Astrocyte of the spinal cord (primary cell): ENCODE measurements at places on chromosomes 1 and 21.
A peak's percentile ranks its signal among the peaks of the same experiment; 100 is the strongest.

DNA sequence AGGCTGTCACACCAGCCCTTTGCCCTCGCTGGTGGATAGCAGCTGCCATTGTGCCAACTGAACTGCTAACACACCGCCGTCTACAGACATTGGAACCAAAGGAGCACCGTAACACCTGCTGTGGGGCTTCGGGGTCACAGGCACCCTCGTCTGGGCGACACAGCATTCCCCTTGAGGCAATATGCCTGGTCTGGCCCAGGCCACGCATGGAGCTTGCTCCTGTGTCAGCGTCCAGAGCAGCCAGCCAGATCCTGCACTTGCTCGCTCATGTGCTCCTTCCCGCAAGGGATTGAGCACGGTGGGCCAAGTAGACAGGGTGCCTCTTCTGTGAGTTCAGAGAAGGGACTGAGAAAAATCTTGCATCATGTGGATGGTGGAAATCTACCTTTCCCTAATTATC, 314.6 kb upstream of the PLD5 start:
- DNase-seq = no peak

DNA sequence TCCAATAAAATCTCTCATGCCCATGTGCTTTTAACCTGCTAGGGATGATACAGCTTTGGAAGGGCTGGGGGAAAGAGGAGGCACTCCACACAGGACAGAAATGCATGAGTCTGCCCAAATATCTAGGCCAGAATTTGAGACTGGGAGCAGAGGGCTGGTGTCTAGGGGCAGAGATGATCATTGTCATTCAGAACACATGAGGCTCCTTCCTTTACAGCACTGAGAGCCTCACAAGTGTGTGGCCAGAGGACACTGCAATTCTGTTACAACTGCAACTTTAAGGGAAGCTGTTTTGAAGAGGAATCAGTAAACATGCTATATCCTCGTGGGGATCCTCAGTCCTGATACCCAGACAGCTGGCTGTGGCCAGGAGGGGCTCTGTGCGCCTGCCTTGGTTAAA, 541.3 kb downstream of the OMA1 start:
- DNase-seq = no peak

- peak; percentile 64 for DNase-seq
Observed at GRCh38 chr1:155729031-155729898, 40.4 kb downstream of the DAP3 start.

- DNase-seq = no peak
Observed at GRCh38 chr1:161222175-161223019, 1.0 kb downstream of the APOA2 start.

DNA sequence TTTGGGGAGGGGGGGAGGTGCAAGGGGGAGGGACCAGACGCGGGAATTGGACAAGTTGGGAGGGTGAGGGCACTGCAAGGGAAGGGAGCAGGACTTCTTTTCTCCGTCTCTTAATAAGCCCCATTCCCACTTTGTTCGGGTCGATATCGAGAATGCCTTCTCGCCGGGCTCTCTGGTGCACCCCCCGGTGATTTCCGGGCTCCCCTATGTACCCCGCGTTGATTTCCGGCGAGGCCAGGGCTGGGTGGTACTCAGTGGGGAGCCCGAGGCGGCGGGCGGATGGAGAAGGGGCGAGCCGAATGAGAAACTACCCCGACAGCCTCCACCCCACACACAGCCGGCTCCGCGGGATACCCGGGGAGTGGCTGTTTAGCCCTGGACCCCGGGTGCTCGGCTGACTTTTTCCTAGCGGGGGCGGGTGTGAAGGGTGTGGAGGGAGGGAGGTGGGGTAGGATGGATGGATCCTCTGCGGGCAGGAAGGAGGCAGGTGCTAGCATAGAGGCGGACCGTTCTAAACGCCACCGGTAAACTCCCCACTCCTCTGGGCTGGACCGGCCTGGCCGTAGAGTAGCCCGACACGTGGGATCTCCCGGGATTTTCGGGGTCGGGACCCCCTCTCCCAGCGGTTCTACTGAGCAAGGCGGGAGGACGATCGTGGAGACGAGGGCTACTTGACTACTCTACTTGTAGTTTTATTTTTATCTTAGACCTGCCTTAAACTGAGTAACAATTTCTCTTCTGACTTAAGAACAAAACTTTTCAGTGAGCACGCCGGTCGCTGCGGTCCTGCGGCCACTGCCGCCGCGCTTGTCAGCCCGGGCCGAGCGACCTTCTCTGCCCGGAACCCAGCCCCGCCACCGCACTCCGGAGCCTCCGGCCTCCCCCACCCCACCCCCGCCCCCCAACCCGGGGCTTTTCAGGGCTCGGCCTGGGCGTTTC, 1.0 kb downstream of the RNF220 start:
- DNase-seq = no peak

DNA sequence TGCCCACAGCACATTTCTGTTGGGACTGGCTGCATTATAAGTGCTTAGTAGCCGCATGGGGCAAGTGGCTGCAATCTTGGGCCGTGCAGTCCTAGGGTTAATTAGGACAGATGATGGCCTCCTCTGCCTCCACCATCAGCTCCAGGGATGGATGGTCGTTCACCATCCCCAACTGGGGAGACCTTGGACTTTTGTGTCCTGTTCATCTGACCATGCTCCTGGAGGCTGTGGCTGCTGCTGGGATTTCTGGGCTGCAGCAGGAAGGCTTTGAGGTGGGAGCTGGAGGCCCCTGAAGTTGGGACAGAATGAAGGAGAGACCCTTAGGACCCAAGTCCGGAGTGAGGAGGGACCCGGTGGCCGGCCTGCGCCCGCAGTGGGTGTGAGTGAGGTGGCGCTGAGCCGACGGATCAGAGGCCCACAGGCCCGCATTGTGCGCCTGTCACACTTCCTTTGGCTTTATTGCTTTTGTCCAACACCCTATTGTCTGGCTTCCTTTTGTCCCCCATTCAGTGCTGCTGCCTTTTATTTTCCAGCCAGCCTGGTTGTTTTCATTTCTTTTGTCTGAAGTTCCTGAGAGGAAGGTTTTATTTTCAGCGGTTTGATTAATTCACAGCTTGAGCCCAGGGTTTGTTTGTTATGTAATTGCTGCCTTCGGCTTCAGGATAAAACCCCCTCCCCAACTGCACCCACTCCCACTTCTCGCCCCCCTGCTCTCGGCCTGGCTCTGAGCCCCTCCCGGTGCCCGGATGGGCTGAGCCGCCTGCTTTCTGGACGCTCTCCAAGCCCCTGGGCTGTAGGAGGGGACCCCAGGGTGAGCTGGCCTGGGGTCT, 35.6 kb downstream of the SOX13 start:
- DNase-seq = no peak

- DNase-seq = no peak
Observed at GRCh38 chr21:42629933-42630589, 23.4 kb upstream of the PDE9A start.

- DNase-seq = no peak
Observed at GRCh38 chr1:155125946-155126555, 1.6 kb upstream of the EFNA1 start.

- DNase-seq = peak; percentile 84
Observed at GRCh38 chr1:159798893-159799292, 3.3 kb upstream of the FCRL6 start.

GRCh38 chr1:90721210-90722194, 4.4 kb upstream of the BARHL2 start:
- peak; percentile 52 for DNase-seq

GRCh38 chr1:109373126-109373525, 24.6 kb downstream of the SORT1 start:
- no peak for DNase-seq

- DNase-seq = no peak
Observed at GRCh38 chr1:46489638-46490405, at the start of gene DMBX1. DMBX1 (plus strand) TSS chr1:46489836; CDS start chr1:46507011, 17,175 bp downstream.

DNA sequence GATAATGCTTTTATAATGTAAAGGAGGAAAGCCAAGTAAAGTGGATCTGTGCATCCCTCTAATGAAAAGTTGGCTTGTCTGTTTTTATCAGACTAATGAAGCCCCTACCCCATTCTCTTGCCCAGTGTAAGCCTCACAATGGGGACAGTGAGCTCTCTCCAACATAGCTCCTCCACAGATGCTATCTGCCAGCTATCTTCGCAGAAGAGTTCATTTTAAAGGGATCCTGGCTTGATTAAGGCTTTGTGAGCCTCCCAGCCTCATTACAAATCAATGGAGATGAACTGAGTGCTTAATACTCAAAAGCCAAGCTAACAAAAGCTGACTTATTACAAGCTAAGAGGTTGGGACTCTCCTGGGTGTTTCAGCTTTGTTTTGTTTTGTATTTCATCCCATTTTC, 514.7 kb downstream of the NUF2 start:
- DNase-seq = no peak

DNA sequence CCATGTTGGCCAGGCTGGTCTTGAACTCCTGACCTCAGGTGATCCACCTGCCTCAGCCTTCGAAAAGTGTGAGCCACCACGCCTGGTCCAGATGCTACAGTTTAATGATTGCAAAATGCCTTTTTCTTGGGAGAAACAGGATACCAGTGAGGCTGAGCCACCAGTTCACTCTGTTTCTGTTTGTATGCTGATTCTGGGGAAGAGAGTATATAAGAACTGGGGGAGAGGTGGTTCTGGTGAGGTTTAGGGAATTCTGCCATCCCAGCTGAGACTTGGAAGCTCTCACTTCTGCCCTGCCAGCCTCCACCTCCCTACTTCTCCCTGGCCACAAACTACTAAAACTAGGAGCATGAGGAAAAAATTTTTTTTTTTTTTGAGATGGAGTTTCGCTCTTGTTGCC, 8.1 kb upstream of the PMF1 start:
- DNase-seq = no peak

GRCh38 chr1:21184276-21184675, 7.6 kb upstream of the EIF4G3 start:
- DNase-seq = no peak

DNA sequence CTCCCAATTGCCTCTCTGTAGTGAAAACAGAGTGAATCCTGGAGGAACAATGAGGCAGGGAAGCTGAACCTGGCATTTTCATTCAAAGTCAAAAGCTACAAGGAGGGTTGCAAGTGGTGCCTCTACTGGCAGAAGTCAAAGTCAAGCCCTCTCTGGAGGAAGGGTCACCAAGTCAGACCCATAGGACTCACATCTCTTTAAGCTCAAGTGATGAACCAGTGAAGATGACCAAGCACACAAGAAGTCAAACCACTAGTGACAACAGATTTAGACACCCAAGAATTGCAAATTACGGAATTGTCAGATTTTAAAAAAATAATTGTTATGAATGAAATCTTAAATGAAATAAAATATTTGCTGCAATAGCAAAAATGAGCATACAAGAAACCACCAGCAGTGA, 81.1 kb upstream of the ATP1B1 start:
- no peak for DNase-seq

GRCh38 chr1:206766251-206766856, 4.2 kb upstream of the IL19 start:
- DNase-seq = peak; percentile 95

DNA sequence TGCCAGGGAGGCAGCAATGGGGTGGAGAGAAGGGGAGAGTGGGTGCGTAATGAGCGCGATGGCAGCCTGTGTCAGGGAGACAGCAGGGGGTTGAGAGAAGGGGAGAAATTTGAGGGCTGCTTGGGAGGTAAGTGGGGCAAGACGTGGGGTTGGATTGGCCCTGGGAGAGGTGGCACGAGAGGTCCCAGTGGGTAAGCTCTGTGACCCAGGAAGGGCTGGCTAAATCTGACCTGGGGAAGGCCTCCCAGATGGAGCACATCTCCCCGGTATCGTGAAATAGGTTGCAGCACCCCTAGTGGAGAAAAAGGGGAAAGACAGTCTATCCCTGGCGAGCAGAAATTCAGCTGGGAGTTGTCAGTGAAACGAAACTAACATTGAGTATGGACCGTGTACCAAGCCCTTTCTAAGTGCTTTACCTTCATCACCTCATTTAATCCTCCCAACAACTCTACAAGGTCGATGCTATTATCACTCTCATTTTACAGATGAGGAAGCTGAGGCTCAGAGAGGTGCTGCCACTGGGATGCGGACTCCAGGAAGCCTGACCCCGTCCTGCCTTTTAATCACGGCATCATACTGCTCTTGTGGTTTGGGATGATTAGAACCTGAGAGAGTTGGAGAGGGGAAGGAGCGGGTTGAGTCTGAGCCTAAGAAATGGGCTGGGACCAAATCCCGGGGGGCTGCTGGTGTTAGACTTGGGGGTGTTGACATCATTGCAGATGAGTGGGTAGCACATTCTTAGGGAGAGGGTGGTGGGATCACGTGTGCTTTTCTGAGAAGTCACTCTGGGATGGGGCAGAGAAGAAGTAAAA, 56.6 kb upstream of the RPL11 start:
- peak; percentile 81 for DNase-seq

DNA sequence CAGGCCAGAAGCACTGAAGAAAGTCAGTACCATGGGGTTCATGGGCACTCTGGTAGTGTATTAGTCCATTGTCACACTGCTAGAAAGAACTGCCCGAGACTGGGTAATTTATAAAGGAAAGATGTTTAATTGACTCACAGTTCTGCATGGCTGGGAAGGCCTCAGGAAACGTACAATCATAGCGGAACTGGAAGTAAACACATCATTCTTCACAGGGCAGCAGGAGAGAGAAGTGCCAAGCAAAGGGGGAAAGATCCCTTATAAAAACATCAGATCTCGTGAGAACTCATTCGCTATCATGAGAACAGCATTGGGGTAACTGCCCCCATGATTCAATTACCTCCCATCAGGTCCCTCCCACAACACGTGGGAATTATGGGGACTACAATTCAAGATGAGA, 20.2 kb upstream of the ROR1 start:
- DNase-seq = no peak

- DNase-seq = no peak
Observed at GRCh38 chr1:90104941-90105538, 110.1 kb downstream of the ZNF326 start.

GRCh38 chr1:210748796-210749195, 385.2 kb downstream of the KCNH1 start:
- DNase-seq = no peak

DNA sequence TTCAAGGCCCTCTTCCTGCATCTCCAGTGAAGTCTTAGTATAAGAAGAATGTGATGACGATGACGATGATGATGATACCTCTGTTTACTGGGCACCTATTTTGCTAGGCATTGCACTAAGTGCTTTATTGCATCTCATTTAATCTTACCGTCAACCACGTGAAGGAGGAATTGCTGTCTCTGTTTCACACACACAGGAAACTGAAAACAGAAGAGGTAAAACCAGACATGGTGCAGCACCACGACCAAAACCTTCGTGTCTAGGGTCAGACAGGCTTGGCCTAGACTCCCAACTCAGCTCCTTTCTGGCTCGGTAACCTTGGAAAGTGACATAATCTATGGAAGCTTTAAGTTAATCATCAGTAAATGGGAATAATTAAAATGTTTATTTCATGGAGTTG, 20.7 kb upstream of the KCNA2 start:
- no peak for DNase-seq

- DNase-seq = no peak
Observed at GRCh38 chr1:21779613-21780521, 3.1 kb downstream of the USP48 start.
